ENCODE measurements at places on chromosomes 4 and X. TPM values are rescaled to one million over a fixed set of nuclear protein-coding genes. Genes with fewer than 3 reads are reported as not detected.

The GEMIN8 gene
- total RNA-seq = 10.4 TPM

The ATP6AP1 gene
- total RNA-seq = 23.0 TPM

The TENM3 gene
- 16.1 TPM for total RNA-seq

The GYG2 gene
- total RNA-seq = not detected

The FGFBP1 gene
- total RNA-seq = 1,548 TPM

The GPC4 gene
- 2.0 TPM for total RNA-seq

The RAI2 gene
- not detected for total RNA-seq

The ASB9 gene
- 0.91 TPM for total RNA-seq

The PABPC4L gene
- 0.42 TPM for total RNA-seq

The AFF2 gene
- not detected for total RNA-seq

The NDNF gene
- total RNA-seq = not detected

The GRID2 gene
- total RNA-seq = not detected

Data from hair follicular keratinocyte (primary cell).